ENCODE measurements at places on chromosomes 16 and 17.

GRCh38 chr16:2519711-2520080, 475 bp upstream of the AMDHD2 start:
- no peak for DNase-seq

DNA sequence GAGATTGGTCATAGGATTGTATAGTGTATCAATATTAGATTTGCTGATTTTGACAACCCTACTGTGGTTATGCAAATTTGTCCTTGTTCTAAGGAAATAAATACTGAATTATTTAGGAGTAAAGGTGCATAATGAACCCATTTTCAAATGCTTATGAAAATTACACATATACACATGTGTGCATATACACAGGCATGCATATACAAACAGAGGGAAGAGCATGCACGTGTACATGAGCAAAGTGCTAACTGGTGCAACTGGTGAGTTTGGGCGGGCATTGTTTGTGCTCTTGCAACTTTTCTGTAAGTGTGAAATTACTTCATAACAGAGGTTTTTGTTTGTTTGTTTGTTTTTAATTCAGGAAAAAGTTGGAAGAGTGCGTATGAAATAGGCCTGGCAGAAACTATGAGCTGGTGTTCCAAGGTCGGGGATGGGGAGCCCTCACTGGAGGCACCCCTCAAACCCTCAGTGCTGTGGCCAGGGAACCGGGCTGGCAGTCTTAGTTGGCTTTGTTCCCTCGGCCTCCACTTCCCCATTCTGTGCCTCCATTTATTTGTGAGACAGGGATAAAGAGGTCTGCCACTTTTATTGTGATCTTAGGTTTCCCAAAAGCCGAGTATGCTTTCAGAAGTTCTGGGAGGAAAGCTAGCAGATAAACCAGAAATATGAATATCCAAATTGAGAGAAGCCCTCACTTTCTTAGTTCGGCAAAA, 5.8 kb downstream of the DEXI start:
- DNase-seq, result no peak

GRCh38 chr16:51666821-51667220, 515.8 kb upstream of the SALL1 start:
- no peak for DNase-seq

DNA sequence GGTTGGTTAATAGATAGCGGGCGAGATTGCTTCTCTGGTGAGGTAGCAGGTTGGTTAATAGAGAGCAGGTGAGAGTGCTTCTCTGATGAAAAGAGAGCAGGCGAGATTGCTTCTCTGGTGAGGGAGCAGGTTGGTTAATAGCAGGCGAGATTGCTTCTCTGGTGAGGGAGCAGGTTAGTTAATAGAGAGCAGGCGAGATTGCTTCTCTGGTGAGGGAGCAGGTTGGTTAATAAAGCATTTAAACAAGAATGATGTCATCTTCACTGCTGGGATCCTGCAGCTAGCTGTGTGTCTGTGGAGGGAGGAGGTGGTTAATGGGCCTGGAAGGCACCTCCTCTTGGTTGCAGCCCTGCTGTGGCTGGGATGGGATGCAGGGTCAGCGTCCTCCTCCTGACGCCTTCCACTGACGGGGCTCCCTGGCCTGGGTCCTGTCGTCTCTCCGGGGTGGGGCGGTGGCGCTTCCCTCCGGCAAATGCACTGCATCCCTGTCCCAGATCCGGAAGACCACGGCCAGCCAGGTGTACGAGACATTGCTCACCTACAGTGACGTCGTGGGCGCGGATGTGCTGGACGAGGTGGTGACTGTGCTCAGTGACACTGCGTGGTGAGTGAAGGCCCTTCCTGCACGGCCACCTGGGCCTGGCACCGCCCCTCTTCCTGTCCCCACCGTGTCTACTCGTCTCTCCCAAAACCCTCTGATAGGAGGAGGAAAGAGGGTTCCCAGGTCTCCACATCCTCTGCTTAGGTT, 99.2 kb upstream of the ZNF750 start:
- no peak for DNase-seq

GRCh38 chr17:79026376-79027273, 2.7 kb downstream of the C1QTNF1 start:
- peak; percentile 81 for DNase-seq

- DNase-seq, result no peak
Measured at GRCh38 chr17:38673707-38674013, 1.1 kb downstream of the EPOP start.

GRCh38 chr17:7156342-7156940, 22.7 kb downstream of the ASGR1 start:
- DNase-seq, result no peak

DNA sequence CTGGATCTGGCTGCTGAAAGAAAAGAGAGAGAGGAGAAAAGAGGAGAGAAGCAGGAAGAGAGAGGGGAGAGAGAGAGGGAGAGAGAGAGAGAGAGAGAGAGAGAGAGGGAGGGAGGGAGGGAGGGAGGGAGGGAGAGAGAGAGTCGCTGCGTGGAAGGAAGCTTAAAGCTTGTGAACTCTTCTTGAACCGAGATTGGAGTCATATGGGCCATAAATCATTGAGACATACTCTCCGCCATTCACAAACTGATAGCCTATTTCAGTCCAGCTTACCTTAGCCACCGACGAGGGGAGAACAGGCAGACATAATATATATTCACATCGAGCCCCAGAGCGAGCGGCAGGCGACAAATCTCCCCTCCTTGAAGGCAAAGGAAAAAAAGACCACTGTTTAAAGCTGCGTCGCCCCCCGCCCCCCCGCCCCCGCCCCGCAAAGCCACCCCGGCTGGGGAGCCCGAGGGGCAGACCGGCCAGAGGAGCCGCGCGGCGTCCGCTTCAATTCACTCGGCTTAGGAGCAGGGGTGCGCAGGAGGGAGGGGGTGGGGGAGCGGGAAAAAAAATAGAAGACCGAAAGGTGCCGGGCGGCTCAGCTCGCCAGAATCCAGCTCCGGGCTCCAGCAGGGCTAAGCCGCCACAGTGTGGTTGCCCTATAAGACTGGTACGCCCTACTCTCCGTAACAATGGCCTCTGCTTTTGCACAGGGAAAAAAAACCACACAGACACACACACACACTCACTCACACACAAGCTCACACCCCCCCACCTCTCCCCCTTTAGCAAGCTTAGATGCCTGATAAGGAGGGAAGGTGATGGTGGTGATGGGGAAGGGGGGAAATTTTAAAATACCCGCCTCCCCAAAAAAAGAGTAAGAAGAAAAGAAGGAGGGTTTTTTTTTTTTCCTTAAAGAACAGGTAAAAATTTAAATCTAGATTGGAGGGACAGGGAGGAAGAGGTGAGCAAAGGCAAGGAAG, 10.6 kb upstream of the HOXB2 start:
- peak; percentile 18 for DNase-seq

All from foreskin keratinocyte (primary cell).